ENCODE measurements at places on chromosomes 2 and 18.
A peak's percentile ranks its signal among the peaks of the same experiment; 100 is the strongest.

DNA sequence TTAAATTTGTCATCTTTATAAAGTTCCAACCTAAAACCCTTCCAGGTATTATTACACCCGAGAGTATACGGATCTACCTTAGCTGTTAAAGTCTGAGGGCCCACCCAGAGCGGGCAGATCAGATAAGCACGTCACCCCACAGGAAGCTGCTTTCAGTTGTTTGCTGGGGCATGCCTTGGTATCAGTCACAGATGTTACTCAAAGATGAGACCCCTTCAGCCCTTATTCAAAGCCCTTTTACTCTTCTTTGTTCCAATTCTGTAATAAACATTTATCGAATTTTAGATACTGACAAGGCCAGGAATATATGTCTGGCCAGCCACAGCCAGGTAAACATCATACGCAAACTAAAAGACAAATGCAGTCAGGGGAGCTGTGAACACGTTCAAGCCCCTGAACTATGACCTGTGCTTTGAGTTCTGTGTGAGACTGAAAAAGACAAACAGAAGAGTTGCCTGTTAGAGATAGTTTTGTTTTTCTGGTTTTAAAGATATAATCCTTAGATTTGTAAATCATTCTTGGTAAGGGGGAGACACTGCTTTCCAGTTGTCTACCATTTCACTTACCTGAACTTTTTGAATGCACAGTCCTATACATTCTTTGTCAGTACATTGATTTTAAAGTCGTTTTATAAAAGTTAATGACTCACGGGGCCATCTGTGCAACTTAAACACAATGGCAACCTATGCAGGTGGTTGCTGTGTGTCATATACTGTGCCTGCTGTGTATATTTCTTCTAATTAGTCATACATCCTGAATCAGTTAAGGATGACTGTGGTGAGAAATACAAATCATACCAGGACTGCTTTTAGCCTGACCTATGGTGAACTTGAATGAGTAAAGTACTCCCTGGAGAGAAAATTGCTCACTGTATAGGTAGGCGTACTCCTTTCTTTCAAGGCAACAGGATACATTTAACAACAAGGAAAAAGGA lies 100.5 kb upstream of the ITPRID2 start:
- DNase-seq: no peak

GRCh38 chr2:66930339-66931220 lies 466.6 kb upstream of the ETAA1 start:
- DNase-seq: no peak

DNA sequence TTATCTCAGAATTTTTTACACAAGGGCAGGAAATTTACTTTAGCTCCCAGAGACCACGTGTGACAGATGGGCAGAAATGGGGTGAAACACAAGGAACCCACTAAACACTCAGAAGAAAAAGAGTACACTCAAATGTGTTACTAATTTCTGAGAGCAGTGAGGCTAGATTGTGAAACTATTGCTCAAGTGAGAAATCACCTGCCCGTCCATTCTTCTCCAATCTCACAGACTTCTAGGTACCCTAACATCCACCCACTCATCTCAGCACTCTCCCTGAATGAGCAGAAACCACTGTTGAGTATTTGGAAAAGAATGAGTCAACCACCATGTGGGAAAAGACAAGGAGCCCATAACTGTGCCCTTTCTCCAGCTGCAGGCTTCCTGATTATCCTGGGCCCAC lies 293.0 kb upstream of the CDH2 start:
- no peak for DNase-seq

DNA sequence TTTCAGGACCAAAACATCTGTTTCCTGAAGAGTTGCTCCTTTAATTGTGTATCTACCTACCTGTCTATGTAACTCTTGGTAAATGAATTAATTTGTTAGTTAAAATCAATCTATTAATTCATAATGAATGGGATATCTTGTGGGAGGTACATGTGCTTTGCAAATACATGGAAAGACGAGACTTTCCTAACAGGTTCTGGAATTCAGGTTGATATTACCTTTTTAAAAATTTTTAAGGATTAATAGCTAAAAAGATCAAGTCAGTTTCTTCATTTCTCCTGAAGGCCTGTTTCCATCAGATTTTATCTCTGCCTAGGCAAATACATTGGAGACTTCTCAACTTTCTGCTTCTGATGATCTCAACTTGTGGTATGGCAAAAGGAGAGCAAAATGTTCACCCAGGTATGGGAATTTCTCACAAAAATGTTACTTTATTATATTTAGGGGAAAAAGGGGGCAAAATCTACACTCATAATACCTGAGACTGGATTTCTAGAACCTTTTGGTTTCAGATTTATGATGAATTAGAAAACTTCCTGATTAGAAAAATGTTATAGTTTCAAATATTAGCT lies 7.4 kb downstream of the TFPI start:
- no peak for DNase-seq

- DNase-seq: no peak
Observed at GRCh38 chr2:225670111-225670974, 270.8 kb downstream of the NYAP2 start.

DNA sequence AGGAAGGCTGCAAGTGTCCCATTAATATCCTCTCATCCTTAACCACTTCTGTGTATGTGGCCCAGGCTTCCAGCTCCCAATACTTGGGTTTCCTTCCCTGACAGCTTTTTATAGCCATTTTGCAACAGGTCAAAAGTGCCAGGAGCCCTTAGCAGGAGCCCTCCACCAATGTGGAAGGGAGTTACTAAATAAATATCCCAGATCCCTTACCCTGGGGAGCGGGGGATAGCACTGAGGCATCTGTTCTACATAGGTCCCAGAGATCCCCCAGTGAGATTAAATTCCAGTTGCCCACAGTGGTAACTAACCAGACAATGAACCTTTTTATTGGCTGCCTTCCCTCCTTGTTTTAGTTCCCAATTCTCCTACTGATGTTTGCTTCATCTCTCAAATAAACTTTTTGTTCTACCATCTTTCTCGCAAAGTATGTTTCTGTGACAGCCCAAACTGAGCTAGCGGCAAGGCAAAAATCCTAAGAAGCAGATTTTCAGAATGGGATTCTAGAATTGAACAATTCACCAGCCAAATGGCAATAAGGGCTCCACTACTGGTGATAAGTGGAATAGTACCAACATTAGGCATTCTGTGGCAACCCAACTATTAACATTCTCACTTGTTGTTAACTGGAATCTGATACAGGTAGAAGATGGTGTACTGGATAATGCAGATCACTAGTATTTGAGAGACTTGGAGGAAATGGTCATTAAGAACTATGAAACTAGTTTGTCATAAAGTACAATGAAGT lies 83.9 kb upstream of the MAPRE2 start:
- DNase-seq: no peak

- peak; percentile 70 for DNase-seq
Observed at GRCh38 chr18:3261373-3262233, at the start of gene MYL12B. MYL12B (plus strand) TSS chr18:3262133; CDS start chr18:3272899, 10,766 bp downstream.

GRCh38 chr2:138711812-138712211 lies 68.4 kb downstream of the NXPH2 start:
- DNase-seq: no peak

- no peak for DNase-seq
Observed at GRCh38 chr2:37156071-37156856, 516 bp downstream of the EIF2AK2 start.

GRCh38 chr2:60366135-60366712 lies 187.2 kb downstream of the BCL11A start:
- DNase-seq: no peak

DNA sequence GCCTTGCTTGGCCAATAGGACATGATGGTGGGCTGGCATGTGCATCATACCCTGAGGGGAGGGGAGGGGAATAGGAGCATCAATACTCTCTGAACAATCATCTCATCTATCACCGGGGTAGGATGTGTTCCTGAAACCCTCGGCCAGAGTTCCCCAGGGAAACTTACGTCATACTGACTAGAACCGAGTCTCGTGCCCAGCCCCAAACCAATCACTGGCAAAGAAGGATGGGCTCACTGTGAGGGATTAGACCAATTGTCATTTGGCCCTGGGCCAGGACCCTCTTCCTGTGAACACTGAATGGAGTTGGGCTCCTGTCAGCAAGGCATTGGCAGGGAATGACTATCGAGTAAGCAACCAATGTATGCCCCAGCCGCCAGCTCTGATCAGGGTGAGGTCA lies 261.5 kb downstream of the MYCN start:
- DNase-seq: no peak

GRCh38 chr2:85550486-85550885 lies 10.8 kb downstream of the GGCX start:
- no peak for DNase-seq

DNA sequence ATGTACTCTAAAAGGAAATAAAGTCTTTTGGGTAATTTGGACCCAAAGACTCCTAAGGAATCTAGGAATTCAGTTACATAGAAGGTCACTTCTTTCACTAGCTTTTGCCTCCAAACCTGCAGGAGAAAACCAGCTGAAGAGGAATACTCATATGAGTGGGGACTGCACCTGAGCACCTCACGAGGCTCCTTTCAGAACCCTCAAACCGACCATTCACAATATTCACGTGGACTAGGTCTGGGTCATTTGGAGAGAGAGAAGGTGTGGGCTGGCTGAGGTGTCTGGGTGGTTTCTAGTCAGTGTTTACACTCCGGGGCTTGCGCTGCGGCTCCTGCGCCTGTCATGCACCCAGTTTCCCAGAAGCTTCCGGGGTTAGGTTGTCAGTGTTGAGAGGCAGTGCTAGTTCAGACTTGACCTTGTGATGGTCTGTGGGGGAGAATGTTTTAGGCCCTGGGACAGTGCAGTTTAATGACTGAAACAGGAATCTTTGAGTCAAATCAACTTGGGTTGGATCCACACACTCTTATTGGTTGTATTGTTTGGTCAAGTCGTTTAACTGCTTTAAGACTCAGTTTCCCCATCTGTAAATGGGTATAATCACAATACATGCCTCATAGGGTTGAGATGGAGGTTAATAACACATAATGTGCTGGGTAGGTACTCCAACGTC lies 78.4 kb downstream of the LIMS1 start:
- DNase-seq: peak; percentile 34

- no peak for DNase-seq
Observed at GRCh38 chr18:10681581-10682367, 155.9 kb downstream of the NAPG start.

DNA sequence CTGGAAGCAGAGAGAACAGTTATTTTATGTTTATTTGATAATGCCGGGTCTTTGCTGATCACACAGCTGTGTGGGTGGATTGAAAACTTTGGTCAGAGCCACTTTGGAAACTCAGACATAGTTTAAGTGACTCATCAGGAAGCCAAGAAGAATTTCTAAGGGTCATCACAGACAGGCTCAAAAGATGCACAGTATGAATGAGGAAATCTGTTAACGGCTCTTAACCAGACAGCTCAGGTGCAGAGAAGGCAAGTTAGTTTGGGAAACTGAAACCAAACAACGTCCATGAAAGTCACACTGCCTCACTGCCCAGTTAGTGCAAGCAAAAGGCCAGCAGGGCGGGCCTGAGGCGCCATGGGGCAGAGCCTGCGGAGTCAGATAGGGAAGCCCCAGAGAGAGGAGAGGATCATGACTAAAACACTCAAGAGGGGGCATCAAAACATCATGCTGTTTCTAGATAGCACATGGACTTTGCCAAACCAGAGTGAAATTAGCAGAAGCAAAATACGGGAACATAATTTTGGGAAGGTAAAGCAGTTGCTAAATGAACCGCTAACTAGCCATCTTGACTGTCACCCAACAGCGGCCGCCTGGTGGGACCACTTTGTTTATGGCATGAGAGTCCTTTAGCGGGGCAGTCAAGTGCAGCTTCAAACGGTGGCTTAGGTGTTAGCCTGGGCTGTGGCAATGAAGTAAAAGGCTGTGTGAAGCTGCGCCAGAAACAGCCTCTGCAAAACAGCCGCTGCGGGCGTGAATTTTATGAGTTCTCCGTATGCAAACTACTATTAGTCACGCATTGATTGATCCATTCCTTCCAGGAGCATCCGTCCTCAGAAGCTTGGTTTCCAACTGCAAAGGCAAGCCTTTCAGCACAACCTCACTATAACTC lies 101.2 kb downstream of the KCTD18 start:
- DNase-seq: no peak

DNA sequence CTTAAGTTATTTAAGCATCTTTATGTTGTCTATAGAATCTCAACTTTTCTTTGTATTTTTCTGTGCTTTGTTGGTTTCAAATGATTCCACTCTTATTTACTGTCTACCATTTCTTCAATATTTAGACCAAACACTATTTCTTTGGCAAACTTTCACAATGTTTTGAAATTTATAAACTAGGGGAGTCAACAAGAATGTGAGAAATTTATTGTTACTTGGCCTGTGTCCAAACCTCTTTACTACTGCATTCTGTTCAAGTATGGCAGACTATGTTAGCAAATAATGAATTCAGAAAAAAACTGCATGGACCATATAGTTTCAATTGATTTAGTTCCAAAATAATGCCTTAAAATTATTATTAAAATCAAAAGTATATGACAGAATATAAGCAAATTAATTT lies 470.2 kb downstream of the FBXO15 start:
- no peak for DNase-seq

DNA sequence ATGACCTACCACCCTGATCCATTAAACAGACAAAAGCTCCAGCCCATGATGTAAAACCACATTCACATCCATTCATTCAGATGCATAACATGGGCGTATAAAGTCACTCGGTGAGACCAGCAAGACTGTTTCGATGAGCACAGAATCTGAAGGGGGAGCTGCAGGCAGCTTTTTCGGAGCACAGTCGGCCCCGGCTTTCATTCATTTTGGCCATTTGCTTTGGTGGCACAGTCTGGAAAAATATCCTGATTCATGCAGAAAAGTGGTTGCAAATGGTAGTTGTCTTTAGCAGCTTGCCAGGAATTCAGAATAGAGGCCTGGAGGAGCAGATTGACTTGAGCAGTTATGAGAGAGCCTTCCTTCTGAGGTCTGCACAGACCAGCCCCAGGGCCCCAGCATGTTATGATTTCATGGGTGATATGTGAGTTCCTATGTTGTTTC lies 11.2 kb downstream of the ARID5A start:
- no peak for DNase-seq

DNA sequence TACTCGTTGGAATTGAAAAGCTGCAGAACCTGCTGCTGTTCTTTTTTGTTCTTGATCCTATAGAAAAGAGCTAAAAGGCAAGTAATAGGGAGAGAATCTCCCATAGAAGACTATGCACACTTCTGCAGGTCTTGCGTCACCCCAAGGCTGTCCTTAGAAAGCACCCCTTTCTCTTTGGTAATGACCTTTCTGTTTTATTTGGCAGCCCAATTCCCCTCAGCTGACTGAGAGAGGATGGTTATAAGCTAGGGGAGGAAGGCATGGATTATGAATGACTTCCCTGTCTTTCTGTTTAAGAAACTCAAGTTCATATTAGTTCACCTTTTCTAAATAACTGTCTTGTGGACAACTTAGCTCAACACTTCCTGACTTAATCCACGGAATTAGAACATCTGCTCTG lies 122.9 kb downstream of the TXNL1 start:
- no peak for DNase-seq

- no peak for DNase-seq
Observed at GRCh38 chr2:8580316-8581233, 101.3 kb upstream of the ID2 start.

- no peak for DNase-seq
Observed at GRCh38 chr2:234492717-234493485, 4.0 kb downstream of the ARL4C start.

DNA sequence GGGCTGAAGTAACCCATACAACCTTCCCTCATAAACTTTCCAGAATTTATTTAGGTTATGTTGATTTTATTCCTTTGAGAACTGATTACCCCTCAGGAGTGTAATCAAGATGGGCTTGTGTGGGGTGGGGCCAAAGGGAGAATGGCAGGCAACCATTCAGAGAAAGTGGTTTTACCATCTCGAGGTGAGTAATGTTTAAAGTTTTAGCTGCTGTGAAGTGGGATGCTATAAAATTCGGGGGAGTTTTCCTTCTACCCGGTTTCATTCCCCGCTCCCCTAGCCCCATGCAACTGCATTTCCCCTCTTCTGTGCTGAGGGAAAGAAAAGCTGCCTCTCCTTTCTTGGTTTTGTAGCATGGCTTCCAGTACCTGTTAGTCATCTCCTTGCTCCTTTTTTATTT lies 34.7 kb downstream of the MAP4K4 start:
- DNase-seq: no peak

Measured in activated T-helper 1 cell treated with anti-CD3 and anti-CD28 coated beads, Interleukin-2, amount 50 U/mL, for 16 hours (primary cell).